COR-L47 (cell line): ENCODE measurements at places on chromosomes 5 and 9.

- DNase-seq = no peak
These were observed 471.8 kb downstream of the KIF4B start for GRCh38 chr5:155485386-155485785.

DNA sequence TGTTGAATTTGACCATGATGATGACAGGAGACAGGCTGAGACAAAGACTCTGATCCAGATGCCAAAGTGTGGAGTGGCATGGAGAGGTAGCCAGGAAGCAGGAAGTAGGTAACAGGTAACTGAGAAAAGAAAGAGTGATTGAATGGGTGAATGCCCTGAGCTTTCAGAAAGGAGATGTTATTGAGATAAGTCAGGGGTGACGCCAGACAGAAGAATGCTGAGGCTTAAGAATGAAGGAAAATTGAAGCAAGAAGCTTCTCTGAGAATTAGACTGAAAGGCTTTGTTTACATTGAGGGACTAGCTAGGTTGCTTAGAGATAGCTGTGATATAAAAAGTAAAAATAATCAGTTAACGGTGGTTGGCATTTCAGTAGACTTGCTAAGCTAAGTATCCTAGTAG, 165.7 kb downstream of the PSAT1 start:
- no peak for DNase-seq

DNA sequence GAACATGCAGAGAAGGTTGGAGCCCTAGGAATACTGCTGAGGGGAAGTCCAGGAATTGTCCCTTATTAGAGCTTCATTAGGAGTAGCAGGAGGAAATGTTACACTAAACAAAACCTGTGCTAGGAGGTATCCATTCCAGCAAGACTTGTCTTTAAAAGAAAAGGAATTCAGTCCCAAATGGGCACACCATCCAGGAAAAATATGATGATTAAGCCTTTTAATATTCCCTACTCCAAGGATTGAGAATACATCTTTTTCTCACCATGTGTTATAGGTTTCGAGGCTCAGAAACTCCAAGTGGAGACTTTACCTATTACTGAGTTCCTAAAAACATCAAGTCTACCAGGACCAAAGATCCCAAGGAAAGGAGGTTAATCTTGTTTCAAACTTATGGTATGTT, 179.3 kb downstream of the MCTP1 start:
- no peak for DNase-seq

DNA sequence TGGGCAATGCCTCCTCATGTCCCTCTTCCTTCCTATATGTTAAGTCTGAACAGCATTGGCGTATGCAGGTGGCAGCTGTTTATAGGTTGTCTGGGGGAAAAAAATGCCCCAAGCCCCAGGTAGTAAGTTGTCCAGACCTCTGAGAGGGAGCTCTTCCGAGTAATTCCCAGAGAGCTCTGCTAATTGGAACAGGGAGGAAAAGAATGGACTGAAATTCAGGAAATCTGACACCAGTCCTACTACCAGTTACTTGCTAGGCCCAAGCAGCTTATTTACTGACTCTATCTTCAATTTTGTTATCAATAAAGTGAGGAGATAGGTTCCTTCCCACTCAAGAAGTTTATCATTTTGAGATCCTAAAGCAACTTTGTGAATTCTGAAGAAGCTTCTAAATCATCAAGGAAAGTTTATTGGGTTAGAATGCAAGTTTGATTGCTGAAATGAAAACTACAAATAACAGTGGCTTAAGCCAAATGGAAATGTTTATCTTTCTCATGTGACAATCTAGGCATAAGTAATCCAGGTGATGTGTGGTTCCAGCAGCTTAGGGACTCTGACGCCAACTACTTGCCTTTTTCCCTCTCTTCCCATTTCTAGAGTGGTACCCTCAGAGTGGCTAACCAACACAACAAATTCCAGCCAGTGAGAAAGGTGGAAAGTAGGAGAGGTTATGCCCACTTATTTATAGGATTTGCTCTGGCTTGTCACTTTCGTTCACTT, 5.6 kb downstream of the STK32A start:
- no peak for DNase-seq

- DNase-seq = no peak
These were observed 22.4 kb downstream of the ABITRAM start for GRCh38 chr9:108956631-108957026.

DNA sequence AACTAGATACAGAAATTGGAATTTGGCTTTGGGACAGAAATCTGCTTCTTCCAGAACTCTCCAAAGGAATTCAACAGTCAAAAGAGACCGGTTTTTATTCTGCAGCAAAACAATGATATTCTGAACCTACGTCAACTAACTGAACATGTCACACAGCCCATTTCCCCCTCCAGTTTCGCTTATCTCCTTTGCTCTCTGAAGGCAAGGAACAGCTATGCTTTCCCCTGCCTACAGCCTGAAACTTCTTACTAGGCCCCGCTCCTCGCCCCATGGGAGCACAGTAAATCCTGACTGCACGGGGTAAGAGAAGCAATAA, 488 bp downstream of the SKIC3 start:
- DNase-seq = peak; percentile 45

GRCh38 chr5:151156507-151157420, 815 bp downstream of the ANXA6 start:
- no peak for DNase-seq

- DNase-seq = peak; percentile 55
These were observed 373.6 kb downstream of the ADGRV1 start for GRCh38 chr5:90932052-90932699.

DNA sequence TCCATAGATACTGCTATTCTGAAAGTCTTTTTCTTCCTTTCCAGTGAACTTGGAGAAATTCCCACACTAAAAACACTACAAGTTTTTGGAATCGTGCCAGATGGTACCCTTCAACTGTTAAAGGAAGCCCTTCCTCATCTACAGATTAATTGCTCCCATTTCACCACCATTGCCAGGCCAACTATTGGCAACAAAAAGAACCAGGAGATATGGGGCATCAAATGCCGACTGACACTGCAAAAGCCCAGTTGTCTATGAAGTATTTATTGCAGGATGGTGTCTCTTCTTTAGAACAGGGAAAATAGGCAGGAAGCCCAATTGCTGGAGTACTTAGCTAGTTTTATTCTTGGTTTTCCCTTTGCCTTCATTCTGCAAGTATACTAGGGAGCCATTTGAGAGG, 29.9 kb downstream of the SKP2 start:
- DNase-seq = no peak

DNA sequence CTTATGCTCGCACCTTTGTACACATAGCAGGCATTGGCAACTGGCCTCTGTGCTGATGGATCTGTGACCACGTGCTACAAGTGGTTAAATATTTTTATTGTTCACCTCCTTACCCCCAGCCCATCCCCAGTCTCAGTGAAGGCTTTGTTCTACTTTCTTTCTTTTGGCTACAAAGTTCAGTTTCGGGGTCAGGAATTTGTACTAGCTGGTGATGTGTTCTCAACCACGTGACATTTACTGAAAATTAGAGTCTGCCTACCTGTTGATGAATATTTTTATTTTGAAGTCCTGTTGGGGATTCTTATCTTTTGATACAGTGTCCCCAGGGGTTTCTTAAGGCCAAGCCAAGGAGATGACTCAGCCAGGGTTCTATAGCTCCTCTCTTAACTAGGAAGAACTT, 47.8 kb downstream of the C9orf57 start:
- DNase-seq = no peak

DNA sequence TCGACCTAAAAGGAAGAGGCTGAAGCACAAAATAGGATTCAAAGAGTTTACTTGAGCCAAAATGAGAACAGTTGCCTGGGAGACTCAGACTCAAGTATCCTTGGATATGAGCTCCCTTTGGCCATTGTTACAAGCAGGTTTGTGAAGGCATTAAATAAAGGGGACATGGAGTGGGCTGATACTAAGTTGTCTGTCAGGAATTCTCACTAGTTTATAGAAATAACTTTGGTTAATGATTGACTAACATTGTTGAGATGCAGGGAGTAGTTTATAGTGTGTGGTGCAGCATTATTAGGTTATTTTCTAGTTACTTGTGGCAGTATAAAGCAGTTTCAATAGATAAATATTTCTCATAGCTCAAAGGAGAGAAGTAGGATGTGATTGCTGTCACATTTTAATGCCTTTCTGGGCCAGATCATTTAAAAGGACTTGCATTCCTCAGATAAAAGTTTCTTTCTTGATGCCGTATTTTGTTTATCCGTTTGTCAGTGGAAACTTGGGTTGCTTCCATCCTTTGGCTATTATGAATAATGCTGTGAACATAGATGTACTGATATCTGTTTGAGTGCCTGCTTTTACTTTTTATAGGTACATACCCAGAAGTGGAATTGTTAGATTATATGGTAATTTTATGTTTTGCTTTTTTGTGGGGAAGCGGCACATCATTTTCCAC, 9.1 kb downstream of the AP3S1 start:
- DNase-seq = no peak

- DNase-seq = no peak
These were observed 77.5 kb downstream of the DAB2IP start for GRCh38 chr9:121728916-121729315.

- DNase-seq = no peak
These were observed 1041.0 kb downstream of the TLE1 start for GRCh38 chr9:80648336-80648735.

DNA sequence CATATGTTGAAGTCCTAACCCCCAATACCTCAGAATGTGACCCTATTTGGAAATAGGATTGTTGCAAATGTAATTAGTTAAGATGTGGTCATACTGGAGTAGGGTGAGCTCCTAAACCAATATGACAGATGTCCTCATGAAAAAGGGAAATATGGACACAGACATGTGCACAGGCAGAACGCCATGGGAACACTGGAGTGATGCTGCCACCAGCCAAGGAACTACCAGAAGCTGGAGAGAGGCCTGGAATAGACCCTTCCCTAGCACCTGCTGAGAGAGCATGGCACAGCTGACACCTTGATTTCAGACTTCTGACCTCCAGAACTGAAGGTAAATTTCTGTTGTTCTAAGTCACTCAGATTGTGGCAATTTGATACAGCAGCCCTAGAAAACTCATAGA, 110.8 kb downstream of the CTNND2 start:
- no peak for DNase-seq
